ENCODE measurements at places on chromosomes 7 and 10.

- DNase-seq: no peak
These were observed 47.8 kb downstream of the PROSER2 start for GRCh38 chr10:11870900-11871400.

GRCh38 chr7:2478399-2478785 is 2.2 kb upstream of the GRIFIN start:
- no peak for DNase-seq

DNA sequence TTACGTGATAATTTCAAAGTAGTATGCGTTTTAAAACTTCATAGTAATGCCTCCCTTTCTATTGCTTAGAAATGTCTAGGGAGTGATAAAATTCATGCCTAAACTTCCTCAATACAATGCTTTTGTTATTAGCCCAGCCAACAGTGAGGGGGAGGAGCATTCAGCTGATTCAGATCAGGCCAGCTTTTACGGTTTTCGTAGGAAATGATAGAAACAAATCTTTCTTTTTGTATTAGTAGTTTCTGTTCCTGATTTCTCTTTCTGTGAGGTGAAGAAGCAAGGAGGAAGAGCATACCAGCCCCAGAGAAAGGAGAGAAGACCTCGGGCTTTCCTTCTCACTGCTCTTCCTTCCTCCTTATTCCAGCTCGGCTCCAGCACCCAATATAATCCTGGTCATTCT is 35.2 kb upstream of the ITPRID1 start:
- DNase-seq: no peak

DNA sequence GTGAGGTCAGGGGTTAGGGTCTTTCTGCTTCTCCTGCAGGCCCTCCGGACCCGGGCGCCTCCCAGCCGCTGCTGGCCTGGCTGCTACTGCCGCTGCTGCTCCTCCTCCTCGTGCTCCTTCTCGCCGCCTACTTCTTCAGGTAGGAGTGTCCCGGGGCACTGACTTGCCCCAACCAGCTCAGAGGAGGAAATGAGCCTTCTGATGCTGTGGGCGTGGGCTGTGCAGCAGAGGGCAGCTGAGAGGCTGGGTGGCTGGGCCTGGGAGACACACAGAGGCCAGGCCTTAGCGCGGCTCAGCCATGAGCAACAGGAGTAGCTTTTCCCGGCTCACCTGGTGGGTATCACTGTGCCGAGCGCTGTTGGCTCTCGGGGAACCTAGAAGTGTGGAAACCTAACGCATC is 78.9 kb downstream of the MKI67 start:
- DNase-seq: no peak

DNA sequence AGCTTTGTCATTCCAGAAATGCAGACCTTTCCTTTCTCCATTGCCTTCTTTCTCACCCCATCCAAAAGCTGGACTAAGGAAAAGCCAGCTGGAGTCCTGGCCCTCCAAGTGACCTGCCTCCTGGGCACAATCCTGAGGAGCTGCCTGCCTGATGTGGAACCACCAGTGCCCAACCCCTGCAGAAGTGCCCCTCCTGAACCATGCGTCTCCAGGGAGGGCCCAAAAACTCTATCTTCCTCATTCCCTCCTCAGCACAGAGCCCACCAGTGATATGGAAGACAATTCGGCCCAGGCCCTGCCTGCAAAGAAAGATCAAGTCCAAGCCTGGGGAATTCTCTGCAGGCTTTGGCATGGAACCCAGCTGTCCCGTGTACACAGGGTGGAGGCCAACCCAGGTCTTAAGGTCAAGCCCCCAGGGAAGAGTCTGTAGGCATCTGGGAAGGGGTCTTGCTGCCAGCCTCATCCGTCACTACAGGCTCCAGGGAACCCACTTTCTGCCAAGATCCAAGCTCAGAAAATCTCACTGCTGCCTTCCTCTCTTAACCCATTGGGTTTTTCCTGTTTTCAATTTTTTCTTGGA is 3.5 kb upstream of the GRID1 start:
- DNase-seq: no peak

- no peak for DNase-seq
These were observed 56.9 kb upstream of the WNT16 start for GRCh38 chr7:121271916-121272315.

GRCh38 chr10:51289519-51289918 is 215.2 kb downstream of the PRKG1 start:
- DNase-seq: no peak

GRCh38 chr10:132528064-132528691 is 9.4 kb upstream of the INPP5A start:
- DNase-seq: no peak

DNA sequence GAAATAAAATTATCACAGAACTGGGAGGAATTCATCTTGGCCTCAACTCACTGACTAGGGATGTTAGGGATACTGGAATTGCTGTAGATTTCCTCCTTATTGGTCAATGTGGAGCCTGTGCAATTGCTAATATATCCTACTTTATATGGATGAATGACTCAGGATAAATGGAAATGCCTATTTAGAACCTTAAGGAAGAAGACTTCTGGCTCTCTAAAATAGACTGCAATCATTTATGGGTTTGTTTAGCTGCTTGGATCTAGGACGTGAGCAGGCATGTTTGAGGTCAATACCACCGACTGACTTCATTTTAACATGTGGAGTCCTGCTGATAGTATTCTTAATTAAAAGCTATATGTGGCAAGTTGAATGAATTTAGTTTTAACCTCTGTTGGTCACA is 1040.1 kb upstream of the LRRN3 start:
- DNase-seq: no peak

GRCh38 chr10:49369216-49370162 is 26.4 kb downstream of the DRGX start:
- no peak for DNase-seq

GRCh38 chr7:92631850-92632487 is 41.8 kb upstream of the FAM133B start:
- no peak for DNase-seq

- DNase-seq: no peak
These were observed 45.5 kb downstream of the LAMB1 start for GRCh38 chr7:107957436-107957835.

DNA sequence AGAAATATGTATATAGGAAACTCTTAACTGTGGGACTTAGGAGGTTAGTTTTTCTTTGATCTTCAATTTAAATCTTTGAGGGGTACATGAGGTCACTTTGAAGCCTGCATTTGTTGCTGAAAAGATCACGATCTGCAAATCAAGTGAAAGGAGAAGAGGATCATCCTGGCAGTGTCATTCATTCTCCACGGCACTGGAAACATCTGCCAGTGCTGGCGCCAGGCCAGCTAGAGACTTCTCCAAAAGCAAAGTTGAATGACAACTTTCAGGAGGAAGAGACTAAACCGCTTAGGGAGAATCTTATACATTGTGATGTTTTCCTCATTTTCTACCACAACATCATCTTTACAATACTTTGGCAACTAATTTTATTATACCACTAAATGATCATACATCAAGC is 42.5 kb downstream of the MRC1 start:
- DNase-seq: no peak

DNA sequence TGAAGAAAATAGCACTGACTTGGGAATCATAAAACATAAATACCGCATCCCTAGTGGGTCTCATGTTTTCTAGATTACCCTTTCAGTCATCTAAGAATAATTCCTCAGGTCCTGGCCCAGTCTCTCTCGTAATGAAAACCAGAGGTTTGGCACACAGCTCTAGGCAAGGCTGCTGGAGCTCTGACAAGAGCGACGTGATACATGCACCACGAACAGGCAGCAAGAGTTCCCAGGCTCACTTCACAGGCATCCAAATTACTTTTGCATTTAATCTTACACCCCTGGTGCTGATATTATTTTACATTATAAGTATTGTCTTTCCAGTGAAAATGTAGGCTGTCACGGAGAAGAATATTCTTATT is 105.2 kb downstream of the THSD7A start:
- no peak for DNase-seq

GRCh38 chr7:93758631-93759030 is 131.9 kb downstream of the TFPI2 start:
- no peak for DNase-seq

GRCh38 chr7:100679927-100680575 is 6.5 kb downstream of the GNB2 start:
- DNase-seq: no peak

DNA sequence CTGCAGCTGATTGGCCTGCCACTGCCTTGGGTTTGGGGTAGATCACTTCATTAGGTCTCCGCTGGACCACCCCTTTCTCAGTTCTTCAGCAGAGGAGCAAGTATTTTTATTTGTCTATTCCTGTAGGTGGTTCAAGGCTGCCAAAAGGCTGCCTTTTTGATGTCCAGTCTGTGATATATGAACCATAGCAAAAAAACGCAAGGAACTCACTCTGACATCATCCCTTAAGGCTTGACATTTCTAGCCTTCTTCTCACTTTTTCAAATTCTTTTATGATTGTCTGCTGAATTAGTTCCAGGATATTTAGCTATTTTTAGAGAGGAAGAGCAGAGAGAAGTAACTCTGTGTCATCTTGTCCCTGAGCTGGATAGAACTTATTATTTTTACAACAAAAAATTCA is 269.2 kb downstream of the BAMBI start:
- DNase-seq: no peak

DNA sequence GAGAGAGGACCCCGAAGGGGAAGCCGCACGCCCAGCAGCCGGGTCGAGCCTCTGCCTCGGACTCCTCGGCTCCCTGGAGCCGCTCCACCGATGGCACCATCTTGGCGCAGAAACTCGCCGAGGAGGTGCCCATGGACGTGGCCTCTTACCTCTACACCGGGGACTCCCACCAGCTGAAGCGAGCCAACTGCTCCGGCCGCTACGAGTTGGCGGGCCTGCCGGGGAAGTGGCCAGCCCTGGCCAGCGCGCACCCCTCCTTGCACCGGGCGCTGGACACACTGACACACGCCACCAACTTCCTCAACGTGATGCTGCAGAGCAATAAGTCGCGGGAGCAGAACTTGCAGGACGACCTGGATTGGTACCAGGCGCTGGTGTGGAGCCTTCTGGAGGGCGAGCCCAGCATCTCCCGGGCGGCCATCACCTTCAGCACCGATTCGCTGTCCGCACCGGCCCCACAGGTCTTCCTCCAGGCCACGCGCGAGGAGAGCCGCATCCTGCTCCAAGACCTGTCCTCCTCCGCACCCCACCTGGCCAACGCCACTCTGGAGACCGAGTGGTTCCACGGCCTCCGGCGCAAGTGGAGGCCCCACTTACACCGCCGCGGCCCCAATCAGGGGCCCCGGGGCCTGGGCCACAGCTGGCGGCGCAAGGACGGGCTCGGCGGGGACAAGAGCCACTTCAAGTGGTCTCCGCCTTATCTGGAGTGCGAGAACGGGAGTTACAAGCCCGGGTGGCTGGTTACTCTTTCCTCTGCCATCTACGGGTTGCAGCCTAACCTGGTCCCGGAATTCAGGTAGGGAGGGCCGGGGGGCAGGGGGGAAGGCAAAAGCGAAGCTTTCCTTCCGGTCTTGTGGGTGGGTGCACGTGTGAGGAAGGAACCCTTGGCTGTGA is 973 bp downstream of the GPR158 start:
- DNase-seq: no peak

All from HuH-7.5 (cell line).